ENCODE measurements at places on chromosomes 13 and 19. TPM values are rescaled to one million over a fixed set of nuclear protein-coding genes. Genes with fewer than 3 reads are reported as not detected.

DNA sequence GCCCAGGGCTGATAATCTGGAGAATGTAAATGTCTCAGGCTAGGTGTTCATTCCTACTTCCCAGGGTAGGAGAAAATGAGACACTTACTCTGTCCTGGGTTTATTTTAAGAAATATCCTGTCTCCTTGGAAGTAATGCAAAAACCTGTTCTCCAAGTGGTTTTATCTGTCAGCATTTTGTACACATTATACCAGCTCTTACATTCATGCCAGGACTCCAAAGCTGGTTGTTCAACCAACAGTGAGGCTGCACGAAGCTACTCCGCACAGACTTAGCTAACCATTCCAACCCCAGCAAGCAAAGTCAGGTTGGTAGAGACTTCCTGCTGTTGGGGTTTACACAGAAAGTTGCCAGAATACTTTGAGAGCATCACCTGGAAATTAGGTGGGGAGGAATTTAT lies 55.6 kb downstream of the SLC7A1 start:
- DNase-seq, result no peak

GRCh38 chr13:107216046-107216755 lies 648.3 kb upstream of the ARGLU1 start:
- DNase-seq, result no peak

DNA sequence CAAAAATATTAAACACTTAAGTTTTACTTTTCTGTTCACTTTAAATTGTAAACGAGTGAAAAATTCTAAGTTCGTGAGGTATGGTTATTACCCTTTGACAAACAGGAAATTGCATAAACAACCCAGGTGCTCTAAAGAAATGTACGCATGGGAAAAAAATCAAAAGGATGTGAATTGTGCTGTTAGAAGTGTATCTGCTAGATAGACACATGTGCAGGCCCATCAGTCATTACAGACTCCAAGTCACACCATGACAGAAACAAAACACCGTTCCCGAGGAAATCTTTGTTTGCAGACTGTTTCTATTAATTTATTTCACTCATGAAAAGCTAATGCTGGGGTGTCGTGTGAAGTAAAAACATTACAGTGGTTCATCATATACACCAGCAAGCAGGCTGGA lies 17.0 kb upstream of the DOCK9 start:
- no peak for DNase-seq

Gene PTH2
- polyA plus RNA-seq, result not detected

GRCh38 chr19:35346193-35347052 lies 1.3 kb upstream of the FFAR1 start:
- DNase-seq, result no peak

All from muscle of leg (tissue), 16 donors.